Activated T-cell treated with anti-CD3 and anti-CD28 coated beads, Interleukin-2, amount 50 U/mL, for 72 hours (primary cell): ENCODE measurements at places on chromosomes 4 and X. TPM values are rescaled to one million over a fixed set of nuclear protein-coding genes. Genes with fewer than 3 reads are reported as not detected.
A peak's percentile ranks its signal among the peaks of the same experiment; 100 is the strongest.

The DMRTC1 gene
- total RNA-seq, result 0.30 TPM

The LEF1 gene
- 175 TPM for total RNA-seq

The GLRA3 gene
- total RNA-seq, result not detected

DNA sequence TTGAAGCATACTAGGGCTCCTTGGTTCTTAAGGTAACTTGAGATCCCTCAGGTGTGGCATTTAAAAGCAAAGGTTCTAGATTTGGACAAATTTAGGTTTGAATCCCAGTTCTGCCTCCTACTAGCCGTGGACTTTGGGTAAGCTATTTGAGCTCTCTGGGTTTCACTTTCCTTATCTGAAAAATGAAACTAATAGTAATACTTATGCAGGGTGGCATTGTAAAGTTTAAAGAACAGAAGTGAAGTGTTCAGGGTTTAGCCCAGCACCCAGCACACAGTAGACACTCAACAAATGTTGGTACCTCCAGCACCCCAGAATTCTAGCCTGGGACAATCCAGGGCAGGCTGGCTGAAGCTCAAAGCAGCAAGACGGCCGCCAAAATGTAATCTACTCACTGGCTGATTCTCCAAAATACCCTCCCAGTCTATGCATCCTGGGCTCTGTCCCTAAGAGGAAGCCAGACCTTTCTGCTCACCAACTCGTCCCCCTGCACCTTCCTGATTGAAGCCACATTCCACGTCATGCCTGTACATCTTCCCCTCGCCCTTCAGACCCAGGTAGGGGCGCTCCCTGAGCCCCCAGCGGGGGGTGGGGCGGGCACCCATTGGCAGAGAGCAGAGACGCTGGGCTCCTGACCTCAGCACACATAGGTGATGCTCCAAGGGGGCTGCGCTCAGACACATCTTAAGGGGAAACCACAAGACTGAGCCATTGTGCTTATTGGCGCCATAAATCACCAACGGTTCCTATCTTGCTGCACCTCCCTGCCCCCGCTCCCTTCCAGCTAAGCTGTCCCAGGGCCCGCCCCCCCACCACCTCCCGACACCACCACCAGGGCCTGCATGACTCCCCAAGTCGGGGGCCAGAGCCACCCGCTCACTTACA is 160.6 kb downstream of the BCOR start:
- H3K4me3 ChIP-seq, result peak overlapping the region; percentile 60
- DNase-seq, result no peak
- H3K4me1 ChIP-seq, result peaks cover 6% of the 10 kb centered on the region
- H3K27me3 ChIP-seq, result no peaks in the 10 kb centered on the region

- H3K4me1 ChIP-seq, result peaks cover 15% of the 10 kb centered on the region
- H3K36me3 ChIP-seq, result peaks cover 3% of the 10 kb centered on the region
- peaks cover 67% of the 10 kb centered on the region for H3K27me3 ChIP-seq
- DNase-seq, result peak; percentile 3
These were observed 57.6 kb upstream of the LGI2 start for GRCh38 chr4:25088093-25088952.

DNA sequence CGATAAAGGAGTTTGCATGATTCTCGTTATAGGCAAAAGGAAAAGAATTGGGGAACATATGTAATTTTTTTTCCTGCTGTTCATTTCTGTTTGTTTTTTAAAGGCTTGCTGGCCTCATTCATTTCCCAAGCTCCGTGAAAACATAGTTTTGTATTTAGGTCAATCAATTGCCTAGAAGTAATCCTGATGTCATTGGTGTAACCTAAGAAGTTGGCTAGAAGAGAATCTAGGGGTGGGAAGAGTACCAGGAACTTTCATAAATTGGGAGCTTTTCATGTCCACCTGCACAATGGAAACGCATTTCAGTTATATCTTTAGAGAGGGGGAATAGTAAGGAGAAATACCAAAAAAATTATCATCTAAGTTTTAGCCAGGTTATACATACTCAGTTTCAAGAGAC is 3.8 kb downstream of the RAPGEF2 start:
- peak overlapping the region; percentile 92 for H3K4me3 ChIP-seq
- no peak for DNase-seq
- peaks cover 9% of the 10 kb centered on the region for H3K27me3 ChIP-seq

DNA sequence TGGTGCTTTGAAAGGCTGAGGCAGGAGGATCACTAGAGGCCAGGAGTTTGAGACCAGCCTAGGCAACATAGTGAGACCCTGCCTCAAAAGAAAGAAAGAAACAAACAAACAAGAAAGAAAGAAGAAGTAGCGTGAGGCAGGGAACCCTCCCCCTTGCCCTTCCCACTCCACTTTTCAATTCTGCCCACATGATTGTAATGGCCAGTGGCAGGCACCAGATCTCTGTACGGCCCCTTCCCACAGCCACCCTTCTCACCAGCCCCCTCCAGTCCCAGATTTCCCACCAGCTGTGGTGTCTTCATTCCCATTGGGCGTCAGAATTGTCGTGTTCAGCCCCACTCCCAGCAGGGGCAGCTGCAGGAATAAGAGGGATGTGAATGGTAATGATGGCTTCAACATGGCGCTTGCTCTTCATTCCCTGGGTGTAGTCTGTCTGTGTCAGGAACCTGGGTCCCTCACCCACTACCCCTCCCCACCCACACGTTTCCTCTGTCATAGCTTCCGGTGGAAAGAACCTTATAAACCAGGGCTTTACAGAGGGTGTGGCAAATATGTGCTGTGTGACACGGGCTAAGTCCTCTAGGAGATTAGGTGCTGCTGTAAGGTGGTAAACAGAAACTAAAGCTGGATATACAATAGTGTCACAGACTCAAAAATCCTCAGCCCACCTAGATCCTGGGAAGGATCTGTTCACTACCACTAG is at the start of gene IL2RG:
IL2RG (minus strand) TSS at position 437 of the 703 bp plus-strand sequence; CDS start at position 399, 38 bp downstream.
- peaks cover 60% of the 10 kb centered on the region for H3K4me1 ChIP-seq
- peak within 1 kb of the TSS; percentile 92 for H3K27ac ChIP-seq

GRCh38 chr4:124203613-124204238 is 508.8 kb downstream of the ANKRD50 start:
- H3K4me3 ChIP-seq, result no peak overlapping the region
- no peaks in the 10 kb centered on the region for H3K27me3 ChIP-seq
- no peak for DNase-seq
- no peaks in the 10 kb centered on the region for H3K4me1 ChIP-seq
- H3K27ac ChIP-seq, result no peak overlapping the region

DNA sequence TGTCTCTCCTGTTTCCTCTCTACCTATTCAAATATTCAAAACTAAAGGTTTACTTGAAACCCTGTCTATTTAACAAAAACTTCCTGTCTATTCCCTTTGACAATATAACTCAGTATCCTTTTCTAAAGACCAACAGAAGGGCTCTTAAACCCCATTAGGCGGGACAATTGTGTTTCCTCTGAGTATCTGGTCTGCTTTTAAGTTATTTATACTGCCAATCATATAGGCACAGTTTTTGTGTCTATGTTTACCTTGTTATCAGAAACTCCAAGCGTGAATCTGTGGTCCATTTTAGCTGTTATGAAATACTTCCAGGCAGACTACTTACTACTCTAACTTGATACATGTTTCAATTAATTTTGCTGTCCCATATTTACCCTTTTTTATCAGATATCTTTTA is 350.0 kb upstream of the CTSO start:
- H3K4me1 ChIP-seq, result no peaks in the 10 kb centered on the region
- DNase-seq, result no peak

DNA sequence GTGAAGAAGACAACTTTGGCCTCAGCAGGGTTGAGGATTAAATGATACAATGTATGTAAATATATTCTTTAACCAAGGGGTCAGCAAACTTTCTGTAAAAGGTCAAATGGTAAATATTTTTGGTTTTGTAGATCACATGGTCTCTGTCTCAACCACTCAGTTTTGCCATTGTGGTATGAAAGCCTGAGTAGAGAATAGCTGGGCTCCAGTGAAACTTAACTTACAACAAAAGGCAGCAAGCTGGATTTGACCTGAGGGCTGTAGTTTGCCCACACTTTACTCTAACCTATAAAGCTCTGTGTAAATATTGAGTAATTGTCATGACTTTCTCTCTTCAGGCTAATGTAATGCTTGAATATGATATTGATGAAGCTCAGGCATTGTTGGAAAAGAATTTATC is 19.6 kb downstream of the VBP1 start:
- peaks cover 7% of the 10 kb centered on the region for H3K36me3 ChIP-seq
- no peak overlapping the region for H3K4me3 ChIP-seq
- DNase-seq, result no peak
- H3K4me1 ChIP-seq, result peaks cover 6% of the 10 kb centered on the region
- no peak overlapping the region for H3K27ac ChIP-seq
